ENCODE measurements at places on chromosomes 13 and 19. TPM values are rescaled to one million over a fixed set of nuclear protein-coding genes. Genes with fewer than 3 reads are reported as not detected.

The FAM124A gene
- total RNA-seq: 0.25 TPM

The NCAN gene
- total RNA-seq: not detected

The ICAM4 gene
- total RNA-seq: 0.46 TPM

The ADGRE2 gene
- 0.95 TPM for total RNA-seq

The PLPP2 gene
- total RNA-seq: 0.42 TPM

The ZNF575 gene
- total RNA-seq: 3.4 TPM

The CAB39L gene
- 4.8 TPM for total RNA-seq

Measured in activated CD4-positive, alpha-beta T cell treated with anti-CD3 and anti-CD28 coated beads for 36 hours (primary cell).